IPS-NIHi11 (cell line): ENCODE measurements at places on chromosomes 11 and 22.
A peak's percentile ranks its signal among the peaks of the same experiment; 100 is the strongest.

- DNase-seq = peak; percentile 82
Observed at GRCh38 chr11:118610773-118611432, 3.5 kb downstream of the PHLDB1 start.

DNA sequence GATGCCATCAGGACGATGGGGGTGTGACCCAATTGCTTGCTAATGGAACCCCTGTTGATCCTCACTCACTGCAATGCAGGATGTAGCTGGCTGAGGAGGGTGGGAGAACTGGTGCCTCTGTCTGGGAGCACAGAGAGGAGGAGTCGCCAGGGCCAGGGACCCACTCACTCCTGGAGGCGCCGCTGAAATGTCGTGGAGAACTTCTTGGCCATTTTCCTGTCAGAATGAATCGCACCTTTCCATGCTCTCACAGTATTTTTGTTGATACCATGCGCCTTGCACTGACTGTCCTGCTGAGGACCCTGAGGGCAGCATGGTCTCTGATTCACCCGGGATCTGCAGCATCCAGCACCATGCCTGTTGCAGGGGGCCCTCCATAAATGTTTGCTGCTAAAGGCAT lies 211.4 kb downstream of the DSCAML1 start:
- DNase-seq = no peak

DNA sequence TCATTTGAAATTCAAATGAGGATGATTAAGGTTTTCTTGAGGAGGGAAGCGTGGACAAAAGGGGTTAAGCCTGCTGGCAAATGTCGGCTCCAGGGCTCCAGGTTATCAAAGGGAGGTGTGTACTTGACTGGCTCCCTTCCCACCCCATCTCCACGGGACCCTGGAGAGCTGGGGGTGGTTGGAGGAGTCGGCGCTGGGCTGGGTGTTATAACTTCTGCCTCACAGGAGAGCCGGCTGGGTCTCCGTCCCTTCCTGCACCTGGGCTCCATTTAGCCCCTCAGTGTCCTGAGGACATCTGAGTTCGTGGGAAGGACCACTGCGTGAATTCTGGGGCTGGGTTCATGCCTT lies 15.6 kb downstream of the POU2F3 start:
- DNase-seq = no peak

GRCh38 chr11:7444091-7444981 lies 41.0 kb upstream of the OLFML1 start:
- peak; percentile 22 for DNase-seq

DNA sequence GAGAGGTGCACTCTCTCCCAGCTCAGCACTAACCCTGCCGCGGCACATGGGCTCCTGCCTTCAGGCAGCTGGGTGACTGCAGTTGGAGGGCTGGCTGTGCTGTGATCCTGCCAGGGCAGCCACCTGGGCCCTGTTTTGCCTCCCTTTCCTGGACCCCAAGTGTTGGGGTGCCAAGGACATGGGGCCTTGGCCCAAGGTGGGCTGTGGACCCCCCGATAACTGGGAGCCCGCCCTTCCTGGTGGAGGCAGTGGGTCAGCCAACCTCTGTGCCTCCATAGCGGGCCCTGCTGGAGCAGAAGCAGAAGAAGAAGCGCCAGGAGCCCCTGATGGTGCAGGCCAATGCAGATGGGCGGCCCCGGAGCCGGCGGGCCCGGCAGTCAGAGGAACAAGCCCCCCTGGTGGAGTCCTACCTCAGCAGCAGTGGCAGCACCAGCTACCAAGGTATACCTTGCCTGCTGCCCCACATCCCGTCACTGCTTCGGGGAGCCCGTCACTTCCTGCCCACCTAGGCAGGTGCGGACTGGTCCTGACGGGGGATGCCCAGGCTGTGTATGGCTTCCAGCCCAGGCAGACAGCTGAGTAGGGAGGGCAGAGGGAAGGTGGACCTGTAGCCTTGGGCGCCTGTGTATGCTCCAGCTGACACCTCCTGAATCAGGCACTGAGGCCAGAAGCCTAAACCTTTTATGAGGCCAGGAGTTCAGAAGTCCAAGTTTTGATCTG lies 8.9 kb downstream of the TUB start:
- no peak for DNase-seq

DNA sequence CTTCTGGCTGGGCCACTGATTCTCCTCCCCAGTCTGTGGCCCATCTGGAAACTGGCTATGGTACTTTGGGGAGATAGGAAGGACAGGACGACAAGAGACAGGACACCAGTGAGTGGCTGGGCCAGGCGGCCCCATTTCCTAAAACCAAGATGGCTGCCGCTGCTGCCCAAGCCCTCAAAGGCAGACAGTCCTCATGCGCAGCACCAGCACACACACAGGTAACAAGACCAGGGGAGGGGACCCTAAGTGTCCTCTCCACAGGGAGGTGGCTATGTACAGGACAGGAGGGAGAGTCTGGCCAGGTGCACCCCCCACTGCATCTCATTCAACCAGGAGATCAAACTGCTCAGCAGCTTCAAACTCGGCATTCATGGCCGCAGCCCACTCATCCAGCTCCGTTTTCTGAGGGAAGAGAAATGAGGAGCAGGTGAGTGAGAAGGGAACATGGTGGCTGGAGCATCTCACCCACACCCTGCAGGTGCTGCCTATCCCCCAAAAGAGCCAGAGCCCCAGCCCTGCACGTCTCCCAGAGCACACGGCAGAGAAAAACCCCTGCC lies 5.0 kb downstream of the CDCA5 start:
- no peak for DNase-seq

DNA sequence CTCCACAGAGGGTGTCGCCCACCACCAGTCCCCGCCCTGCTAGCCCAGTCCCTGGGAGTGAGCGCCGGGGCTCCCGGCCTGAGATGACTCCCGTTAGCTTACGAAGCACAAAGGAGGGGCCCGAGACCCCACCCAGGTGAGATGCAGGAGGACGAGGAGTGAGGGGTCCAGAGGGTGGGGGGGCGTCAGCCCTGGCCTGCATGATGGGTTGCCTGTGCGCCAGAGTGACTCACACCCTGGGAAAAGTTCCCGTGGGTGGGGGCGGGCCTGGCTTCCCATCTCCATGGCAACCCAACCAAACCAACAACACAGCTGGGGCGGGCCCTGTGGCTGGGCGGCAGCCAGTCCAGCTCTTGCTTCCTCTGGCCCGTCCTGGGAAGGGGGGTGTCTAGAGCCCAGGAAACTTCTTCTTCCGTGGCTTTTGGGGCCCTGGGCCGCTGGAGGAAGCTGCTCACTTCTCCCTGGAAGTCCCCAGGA lies 4.5 kb downstream of the GAS2L1 start:
- peak; percentile 79 for DNase-seq

DNA sequence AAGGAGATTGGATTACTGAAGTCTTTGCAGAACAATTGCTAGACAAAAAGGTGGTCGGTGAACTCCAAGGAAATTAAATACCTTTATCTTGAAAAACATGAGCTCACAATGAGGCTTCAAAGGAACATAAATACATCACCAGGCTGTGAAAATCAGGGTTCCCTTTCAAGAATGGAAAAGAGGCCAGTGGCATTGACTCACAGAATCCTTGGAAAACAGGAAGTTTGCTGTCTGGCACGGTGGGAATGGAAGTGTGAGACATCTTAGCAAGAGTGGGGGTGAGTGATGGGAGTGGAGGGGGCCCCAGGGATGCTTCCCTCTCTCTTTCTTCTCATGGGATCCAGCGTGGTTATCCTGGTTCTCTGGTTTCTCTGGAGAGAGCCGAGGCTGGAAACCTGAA lies 48.9 kb upstream of the TBCEL start:
- DNase-seq = no peak
